ENCODE measurements at places on chromosomes 7 and 10.

DNA sequence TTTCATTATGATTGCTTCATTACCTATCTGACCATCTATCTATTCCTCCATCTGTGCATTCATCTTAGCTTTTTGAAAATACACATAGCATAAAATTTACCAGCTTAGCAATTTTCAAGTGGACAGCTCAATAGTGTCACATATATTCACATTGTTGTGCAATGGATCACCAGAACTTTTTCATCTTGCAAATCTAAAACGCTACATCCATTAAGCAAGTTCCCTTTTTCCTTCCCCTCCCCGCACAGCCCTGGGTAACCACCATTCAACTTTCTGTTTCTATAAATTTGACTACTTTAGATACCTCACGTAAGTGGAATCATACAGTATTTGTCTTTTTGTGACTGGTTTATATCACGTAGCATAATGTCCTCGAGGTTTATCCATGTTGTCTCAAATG, 78.0 kb upstream of the ADRB1 start:
- DNase-seq, result no peak

GRCh38 chr7:54426406-54426805, 115.8 kb upstream of the VSTM2A start:
- no peak for DNase-seq

DNA sequence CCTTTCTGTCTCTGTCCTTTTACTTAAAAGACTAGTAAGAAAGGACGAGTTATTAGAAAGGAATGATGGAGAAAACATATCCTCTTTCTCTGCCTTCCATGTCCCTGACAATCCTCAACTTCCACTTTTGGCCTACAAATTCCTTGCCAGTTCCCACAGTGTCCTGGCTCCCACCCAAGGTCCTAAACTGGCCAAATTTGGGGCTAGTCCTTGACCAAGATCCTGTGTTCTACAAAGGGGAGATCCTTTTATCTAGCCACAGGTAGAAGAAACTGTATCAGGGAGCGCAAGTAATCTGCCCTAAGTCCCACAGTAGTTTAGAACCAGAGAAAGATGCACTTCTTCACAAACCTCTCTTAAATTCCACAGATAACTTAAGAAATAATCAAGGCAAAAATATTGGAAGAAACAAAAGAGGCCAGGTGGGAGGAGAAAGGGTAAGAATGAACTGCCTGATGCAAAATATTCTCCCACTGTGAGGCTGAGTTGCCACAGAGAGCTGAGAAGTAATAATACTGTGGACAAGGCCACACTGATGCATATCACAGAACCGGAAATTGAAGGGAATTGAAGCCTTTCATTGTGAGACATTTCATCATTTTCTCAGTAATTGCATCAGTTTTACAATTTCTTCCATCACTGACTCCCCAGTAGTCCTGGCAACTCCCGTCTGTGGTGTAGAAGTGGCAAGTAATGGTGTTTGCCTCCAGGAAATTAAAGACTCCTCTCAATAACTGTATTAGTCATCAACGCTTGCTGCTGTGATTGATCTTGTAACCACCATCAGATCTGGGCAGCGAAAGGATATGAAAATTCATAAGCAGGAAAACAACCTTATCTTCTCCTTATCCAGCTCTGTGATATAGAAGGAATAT, 47.2 kb downstream of the DNAJC12 start:
- DNase-seq, result no peak

DNA sequence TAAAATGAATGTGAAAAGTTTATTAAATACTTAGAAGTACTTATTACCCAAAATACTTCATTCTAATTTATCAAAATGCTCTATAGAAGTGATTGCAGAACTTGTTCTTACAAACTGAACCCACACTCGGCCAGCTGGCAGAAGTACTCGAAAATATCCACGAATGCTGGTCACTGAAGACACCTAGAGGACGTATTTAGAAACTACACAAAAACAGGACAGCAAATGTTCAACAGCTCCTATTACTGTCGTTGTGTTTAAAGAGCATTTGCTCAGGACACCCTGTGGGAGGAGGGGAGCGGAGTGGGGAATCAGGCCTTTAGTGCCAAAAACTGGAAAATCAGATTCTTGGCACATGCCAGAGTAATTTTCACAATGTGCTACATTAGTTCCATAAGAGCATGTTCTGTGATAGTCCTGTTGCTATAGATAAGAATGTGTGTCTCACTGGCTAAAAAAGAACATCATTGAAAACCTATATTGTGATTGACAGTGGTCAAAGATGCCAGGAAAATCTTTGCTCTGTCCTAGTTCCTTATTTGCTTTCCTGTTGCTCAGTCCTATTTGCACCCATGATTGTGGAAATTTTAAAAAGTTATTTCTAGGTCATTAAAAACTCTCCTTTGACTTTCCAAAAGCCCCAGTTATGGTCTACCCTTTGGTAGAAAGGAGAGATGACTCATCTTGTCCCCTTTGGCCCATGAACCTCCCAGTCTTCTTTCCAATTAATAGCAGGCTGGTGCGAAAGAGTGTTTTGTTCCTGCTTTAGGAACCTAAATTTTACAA, 49.0 kb upstream of the NRBF2 start:
- no peak for DNase-seq

DNA sequence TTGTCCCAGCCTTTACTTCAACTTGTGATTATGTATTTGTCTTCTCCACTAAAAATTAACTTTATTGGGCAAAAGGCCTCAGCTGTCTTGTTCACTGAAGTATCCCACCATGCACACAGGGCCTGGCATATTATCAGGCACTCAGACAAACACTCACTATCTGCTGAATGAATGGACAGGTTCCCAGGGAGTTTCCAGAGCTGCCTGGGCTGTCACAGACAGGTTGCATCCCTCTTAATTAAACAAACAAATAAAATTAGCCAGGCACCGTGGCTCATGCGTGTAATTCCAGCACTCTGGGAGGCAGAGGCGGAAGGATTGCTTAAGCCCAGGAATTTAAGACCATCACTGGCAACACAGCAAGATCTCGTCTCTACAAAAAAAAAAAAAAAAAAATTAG, 1.5 kb upstream of the TSPAN14 start:
- no peak for DNase-seq

GRCh38 chr7:4888161-4888560, 4.6 kb upstream of the RADIL start:
- no peak for DNase-seq

DNA sequence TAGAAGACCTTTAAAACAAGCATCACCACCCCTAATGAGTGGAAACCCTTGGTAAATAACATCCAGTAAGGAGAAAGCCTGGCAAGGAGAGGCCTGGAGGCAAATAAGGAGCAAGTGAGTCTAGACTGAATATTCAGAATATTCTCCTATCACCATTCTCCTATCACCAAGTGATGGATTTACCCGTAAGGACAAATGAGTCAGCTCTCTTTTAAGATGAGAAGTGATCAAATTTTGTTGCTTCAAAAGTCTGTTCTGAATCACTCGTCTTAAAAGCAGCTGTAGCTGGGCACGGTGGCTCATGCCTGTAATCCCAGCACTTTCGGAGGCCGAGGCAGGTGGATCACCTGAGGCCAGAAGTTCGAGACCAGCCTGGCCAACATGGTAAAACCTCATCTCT, 28.4 kb downstream of the KIAA1549 start:
- DNase-seq, result no peak

GRCh38 chr10:28971764-28972163, 294.4 kb downstream of the BAMBI start:
- no peak for DNase-seq

GRCh38 chr7:44772867-44773266, 23.6 kb upstream of the PPIA start:
- DNase-seq, result no peak

- no peak for DNase-seq
Observed at GRCh38 chr7:35648367-35648766, 46.6 kb downstream of the HERPUD2 start.

GRCh38 chr10:14016011-14016536, 314.6 kb downstream of the FRMD4A start:
- no peak for DNase-seq

DNA sequence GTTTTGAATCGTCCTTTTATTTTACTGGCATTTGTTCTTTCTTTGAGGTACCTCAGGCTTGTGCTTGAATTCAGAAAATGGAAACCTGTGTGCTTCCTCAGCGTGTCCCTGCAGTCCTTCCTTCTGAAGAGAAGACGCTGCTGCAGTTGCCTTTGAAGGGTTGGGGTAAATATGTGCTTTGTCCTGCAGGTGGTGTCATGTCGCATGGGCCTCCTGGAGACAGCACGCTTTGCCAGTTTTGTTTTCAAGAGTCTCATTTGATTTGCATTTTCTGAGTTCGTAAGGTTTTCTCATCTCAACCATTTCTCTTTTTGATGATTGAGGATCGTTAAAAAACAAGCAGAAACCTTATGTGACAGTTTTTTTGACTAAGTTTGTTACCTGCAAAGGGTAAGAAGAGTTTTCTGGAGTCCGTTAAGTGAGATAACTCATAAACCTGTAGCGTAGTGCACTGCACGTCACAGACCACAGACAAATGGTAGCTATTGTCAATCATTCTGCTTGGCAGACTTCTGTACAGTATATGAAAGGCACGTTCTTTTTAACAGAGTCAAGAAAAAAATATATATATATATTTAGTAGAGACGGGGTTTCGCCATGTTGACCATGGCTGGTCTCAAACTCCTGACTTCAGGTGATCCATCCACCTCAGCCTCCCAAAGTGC, 57.0 kb downstream of the CDC123 start:
- DNase-seq, result no peak

DNA sequence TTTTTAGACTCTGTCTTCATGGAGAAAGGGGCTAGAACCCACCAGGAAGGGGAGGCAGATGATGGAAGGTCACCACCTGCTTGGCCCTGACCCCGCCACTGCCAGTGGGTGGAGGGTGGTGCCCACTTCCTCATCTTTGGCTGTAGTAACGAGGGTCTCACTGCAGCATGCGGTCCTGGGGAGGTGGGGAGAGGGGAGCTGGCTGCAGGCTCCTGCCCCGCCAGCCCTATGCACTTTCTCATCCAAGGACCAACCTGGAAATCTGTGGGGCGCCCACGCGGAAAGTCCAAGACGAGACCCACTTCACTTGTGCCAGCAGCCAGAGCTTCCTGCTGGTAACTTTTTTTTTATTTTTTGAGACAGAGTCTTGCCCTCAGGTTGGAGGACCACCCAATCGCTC, 101.0 kb downstream of the CUX1 start:
- DNase-seq, result no peak

Measured in stimulated activated CD4-positive, alpha-beta T cell treated with anti-CD3 and anti-CD28 coated beads, Interleukin-1b, Interleukin-23, amount 100 ng/mL, for 1 hour (primary cell).